Upper lobe of left lung (tissue), 6 donors: ENCODE measurements at places on chromosomes 4 and X. TPM values are rescaled to one million over a fixed set of nuclear protein-coding genes. Genes with fewer than 3 reads are reported as not detected.

DNA sequence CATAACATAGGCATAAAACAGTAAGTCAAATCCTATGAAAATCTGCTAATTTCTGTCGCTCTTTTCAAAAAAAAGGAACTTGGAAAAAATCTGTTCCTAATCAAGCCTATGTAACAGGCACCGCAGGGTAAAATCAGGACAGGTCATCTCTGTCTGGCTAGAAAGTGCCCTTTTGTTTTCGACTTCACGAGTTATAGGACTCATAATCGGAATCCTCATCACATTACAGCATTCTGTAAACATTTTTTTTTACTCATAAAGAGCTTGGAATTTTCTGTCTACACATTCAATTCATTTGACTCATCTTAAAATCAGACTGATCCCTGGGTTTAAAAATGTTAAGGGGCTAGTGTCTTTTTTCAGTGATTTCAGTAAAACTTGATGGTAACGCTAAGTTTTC is 181.7 kb upstream of the TBC1D9 start:
- DNase-seq: no peak

- peak; percentile 72 for DNase-seq
These were observed 3.6 kb downstream of the PLXNB3 start for GRCh38 chrX:153767674-153768055.

DNA sequence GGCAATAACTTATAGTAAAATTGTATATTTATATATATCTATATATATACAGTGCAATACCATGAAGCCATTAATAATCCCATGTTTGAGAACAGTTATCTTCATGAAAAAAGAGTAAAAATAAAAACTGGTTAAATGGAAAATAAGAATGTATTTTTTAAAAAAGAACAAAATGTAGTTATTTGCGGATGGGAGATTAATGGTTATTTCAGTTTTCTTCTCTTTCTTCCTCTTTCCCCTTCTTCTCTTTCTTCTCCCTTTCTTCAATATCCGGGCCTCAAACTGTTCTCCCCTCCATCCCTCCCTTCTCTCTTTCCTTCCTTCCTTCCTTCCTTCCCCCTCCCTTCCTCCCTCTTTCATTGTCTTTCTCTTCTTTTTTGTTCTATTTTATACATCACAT is 1301.7 kb upstream of the IGFBP7 start:
- no peak for DNase-seq

DNA sequence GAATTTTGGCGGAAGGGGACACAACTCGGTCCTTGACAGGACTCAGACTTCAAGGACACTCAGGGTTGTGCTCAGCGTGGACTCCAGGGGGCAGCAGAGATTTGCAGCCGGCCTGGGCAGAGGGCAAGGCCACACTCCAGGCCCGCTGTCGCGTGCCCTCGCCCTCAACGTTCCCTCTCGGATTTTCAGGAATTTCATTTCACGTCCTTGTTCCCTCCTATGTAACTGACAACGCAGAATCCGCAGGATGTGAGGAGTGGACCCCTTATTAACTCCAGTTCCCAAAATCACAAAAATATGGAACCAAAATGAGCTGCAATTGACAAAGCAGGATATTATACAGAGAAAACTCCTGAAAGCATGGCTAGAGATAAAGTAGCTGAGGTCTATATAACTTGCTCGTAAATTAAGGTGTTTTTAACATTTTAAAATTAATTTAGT is 21.0 kb upstream of the DCTD start:
- DNase-seq: peak; percentile 82

GRCh38 chrX:97159916-97160800 is 276.4 kb downstream of the RPA4 start:
- no peak for DNase-seq

DNA sequence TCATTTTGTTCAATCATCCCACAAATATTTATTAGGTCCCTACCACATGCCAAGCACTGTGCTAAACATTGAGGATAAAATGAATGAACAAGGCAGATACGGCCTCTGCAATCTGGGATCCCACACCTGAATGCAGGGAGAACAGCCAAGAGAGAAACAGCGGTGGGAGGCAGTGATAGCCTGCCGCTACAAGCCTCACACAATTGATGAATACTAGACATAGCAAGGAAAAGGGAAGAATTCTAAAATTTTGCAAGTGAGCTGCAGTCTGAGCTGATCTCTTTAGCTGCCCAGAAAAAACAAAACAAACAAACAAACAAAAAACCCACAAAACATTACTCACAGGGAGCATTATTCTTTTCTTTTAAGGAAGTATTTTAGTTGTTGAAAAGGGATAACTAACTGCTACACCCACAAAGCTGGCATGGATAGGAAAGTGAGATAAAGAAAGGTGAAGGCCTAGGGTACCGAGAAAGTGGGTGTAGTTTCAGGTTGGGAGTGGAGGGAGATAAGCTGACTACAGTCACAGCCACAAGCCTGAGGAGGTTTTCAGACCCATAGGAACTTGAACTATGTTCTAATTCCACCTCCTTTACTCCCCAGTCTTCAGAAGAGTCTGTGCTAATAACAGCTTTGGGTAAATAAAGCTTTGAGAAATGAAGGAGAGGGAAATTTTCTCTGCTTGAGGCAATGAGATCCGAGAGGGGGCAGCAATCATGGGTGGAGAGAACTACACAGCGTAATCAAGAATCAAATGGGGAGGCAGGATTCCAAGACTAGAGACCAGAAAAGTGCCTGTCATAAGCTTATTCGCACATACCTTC is 85.4 kb downstream of the SH3RF1 start:
- DNase-seq: peak; percentile 22

DNA sequence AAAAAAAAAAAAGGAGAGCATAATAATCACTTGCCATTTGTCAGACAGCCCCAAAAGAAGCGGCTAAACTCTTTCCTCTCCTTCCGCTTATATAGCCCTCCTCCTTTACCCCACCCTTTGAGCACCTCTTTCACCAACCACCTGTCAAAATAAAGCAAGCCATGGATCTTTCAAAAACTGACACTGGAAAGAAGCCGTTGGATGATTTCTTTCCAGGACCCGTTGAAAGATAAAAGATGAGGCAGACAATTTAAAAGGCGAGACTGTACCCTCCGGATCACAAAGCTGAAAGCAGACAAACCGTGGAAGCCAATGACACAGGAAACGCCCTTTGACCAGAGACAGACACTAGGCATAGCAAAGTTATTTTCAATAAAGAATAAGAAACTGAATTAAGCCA is 22.6 kb downstream of the GPC4 start:
- no peak for DNase-seq

DNA sequence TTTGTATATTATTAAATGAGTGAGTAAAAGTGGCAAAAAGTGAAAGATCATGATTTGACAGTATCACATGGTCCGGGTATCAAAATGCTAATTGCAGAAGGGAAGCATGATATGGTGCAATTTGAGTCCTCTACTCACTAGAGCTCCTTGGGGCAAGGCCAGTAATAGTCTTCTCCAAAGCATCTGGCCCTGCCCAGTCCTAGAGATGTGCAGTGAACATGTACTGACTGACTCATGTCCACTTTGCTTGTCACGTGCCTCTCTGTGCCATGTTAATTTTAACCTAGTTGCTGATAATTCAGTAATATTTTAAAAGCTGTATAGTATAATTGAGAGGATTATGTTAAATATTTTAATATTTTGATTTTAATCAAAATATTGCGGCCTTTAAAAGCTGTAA is 54.6 kb upstream of the TENM3 start:
- DNase-seq: no peak

DNA sequence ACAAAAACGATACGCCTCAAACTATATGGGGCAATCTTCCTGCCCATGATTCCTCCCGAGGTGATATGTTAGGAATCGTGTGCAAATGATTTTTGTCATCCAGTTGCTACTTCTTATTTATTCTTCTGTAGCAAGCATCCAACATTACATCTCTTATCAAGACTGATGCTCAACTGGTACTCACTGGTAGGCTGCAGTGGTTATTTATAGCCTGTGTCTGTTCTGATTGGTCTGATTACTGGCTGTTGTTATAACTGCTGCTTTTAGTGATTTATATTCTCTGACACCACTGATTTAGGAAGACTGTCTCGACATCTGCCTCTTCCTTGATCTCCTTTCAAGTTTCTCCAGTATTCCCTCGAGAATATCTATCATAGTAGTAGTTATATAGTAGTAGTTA is 165.8 kb downstream of the LARP7 start:
- no peak for DNase-seq

- no peak for DNase-seq
These were observed 58.7 kb downstream of the LEF1 start for GRCh38 chr4:108109997-108110416.

GRCh38 chrX:67353651-67354370 is 190.0 kb upstream of the AR start:
- no peak for DNase-seq

GRCh38 chr4:173208420-173208819 is 39.8 kb downstream of the GALNT7 start:
- DNase-seq: no peak

GRCh38 chr4:122827258-122827878 is 737 bp downstream of the FGF2 start:
- DNase-seq: no peak

GRCh38 chrX:6568031-6568430 is 33.1 kb upstream of the VCX3A start:
- no peak for DNase-seq

DNA sequence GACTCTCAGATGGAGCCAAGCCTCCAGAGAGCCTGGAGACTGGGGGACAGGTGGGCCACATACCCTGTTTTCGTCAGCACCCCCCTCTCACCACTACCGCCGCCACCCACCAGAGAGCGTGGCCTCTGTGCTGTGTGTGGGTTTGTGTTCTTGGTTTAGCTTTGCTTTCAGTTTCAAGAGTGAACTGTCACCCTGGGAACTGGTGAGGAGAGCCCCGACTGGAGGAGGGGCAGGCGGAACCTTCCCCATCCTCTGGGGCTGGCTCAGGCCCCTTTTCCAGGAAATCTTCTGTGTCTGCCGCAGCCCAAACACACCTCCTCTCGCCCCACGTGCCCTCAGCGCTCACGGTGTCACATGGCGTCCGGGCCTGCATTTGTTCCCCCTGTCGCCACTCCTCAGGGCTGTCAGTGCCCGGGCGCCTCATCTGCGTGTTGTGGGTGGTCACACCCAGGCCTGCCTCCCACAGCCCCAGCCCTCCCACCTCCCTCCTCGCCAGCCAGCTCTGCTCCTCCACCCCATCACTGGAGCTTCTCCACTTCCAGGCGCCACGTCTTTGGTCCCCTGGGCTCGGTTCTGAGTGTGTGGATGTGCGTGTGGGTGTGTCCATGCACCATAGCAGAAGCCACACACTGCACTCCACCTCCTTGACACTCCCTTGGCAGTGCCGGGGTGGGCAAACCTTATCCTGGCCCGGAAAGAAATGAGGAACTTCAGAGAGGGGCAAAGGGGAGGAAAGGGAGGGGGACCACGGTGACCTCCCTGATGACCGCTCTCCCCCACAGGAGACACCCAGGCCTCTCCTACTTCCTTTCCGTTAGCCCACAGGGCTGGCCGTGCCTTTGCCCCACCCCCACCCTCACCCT is 27.8 kb downstream of the ELF4 start:
- DNase-seq: peak; percentile 56

GRCh38 chrX:140440876-140441275 is 64.0 kb downstream of the SOX3 start:
- DNase-seq: no peak

- DNase-seq: no peak
These were observed 45.5 kb upstream of the PPP1R2C start for GRCh38 chrX:42823443-42823842.

- DNase-seq: no peak
These were observed 355.4 kb upstream of the CPEB2 start for GRCh38 chr4:14646831-14647230.

GRCh38 chr4:139212900-139213299 is 35.9 kb upstream of the ELF2 start:
- DNase-seq: no peak

DNA sequence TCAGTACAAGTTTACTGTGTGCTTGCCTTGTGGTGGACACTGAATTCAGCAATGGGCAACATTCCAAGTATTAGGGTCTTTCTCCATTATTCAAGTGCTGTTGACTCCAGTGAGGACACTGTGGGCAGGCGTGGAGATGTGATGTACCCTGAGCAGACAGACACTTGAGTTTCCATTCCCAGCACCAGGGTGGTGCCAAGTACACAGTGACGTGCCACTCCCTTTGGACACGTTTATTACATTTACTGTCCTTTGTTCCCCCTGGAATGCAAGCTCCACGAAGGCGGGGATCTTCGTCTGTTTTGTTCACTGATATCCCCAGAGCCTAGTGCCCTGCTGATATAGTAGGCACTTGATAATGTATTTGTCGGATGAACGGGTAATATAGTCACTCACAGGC is 130.6 kb upstream of the STX18 start:
- DNase-seq: no peak

GRCh38 chrX:134371133-134371532 is 88.8 kb upstream of the HPRT1 start:
- DNase-seq: no peak

GRCh38 chr4:10160281-10160856 is 43.8 kb upstream of the WDR1 start:
- DNase-seq: no peak

- peak; percentile 64 for DNase-seq
These were observed 46.5 kb upstream of the HMX1 start for GRCh38 chr4:8917868-8918783.

DNA sequence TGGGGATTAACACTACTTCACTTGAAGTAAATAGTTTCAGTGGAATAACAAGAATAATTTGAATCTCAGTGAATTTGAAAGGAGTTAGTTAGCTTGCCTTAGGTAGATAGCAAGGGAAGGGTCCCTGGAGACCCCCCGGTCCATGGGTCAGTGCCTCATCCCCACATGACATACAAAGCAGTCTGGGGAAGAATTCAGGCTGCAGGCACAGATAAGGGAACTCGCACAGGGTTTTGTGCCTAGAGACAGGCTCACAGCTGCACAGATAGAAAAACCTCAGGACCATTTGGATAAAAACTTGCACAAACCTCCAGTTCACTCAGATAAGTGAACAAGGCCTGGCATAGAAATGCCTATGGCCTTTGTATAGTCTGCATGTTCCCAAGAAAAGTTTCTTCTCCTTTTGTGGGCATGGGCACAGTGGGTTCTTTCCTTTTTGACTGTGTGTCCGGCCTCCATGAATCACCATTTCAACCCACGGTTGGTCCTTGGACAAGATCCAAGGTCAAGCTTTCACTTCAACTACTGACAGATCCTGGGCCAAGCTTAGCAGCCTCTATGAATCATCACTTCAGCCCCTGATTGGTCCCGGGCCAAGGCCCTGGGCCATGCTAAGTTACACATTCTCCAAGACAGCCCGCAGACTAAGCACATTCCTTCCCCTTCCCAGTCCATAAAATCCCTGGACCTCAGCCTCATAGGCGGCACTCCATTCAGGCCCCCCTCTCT is 108.3 kb upstream of the KLHL4 start:
- DNase-seq: no peak

HSFX2 gene
- not detected for total RNA-seq

IQCM gene
- not detected for total RNA-seq

SSX4B gene
- not detected for total RNA-seq

TMEM47 gene
- total RNA-seq: 33.4 TPM

FNIP2 gene
- 97.4 TPM for total RNA-seq

RASL11B gene
- total RNA-seq: not detected

ETDC gene
- total RNA-seq: not detected

NHSL2 gene
- 18.3 TPM for total RNA-seq

CENPVL2 gene
- not detected for total RNA-seq

BMP3 gene
- total RNA-seq: 9.4 TPM
